ENCODE measurements at places on chromosomes 16 and 17. TPM values are rescaled to one million over a fixed set of nuclear protein-coding genes. Genes with fewer than 3 reads are reported as not detected.
A peak's percentile ranks its signal among the peaks of the same experiment; 100 is the strongest.

Gene ABCC3
- total RNA-seq = not detected

Gene CCL16
- not detected for total RNA-seq

Gene CCDC144A
- not detected for total RNA-seq

Gene HOXB1
- not detected for total RNA-seq

Gene SPNS2
- 61.5 TPM for total RNA-seq

Gene MTHFSD
- total RNA-seq = 8.2 TPM

Gene IL17C
- total RNA-seq = 0.43 TPM

Gene SLC2A4
- total RNA-seq = 2.3 TPM

Gene EVPL
- total RNA-seq = 0.80 TPM

DNA sequence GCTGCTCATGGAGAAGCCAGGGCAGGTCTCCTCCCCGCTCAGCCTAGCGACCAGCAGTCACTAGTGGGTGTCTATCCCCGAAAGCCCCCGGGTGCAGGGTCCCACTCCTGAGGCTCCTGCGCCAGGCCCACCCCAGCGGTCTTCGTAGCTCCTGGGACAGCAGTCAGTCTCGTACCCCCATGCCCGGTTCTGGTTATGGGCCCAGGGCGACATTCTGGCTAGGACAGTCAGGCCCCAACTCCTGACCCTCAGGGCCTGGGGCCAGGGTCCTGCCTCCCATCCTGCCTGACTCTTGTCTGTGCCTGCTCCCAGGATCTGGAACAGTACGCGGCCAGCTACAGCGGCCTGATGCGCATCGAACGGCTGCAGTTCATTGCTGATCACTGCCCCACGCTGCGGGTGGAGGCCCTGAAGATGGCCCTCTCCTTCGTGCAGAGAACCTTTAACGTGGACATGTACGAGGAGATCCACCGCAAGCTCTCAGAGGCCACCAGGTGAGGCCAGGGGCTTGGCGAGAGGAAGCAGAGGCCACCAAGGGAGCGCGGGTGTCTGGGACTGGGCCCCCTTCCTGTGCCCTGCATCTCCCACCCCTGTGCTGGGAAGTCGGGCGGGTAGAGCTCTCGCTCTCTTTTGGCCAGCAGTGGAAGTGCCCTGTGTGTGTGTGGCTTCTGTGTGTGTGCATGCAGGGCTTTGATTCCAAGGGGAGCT lies 2.0 kb downstream of the GPS1 start:
- DNase-seq = no peak

- peak; percentile 62 for DNase-seq
Measured at GRCh38 chr17:1783834-1784611, 22.2 kb downstream of the SERPINF1 start.

- no peak for DNase-seq
Measured at GRCh38 chr16:30875871-30876801, 17.7 kb downstream of the BCL7C start.

DNA sequence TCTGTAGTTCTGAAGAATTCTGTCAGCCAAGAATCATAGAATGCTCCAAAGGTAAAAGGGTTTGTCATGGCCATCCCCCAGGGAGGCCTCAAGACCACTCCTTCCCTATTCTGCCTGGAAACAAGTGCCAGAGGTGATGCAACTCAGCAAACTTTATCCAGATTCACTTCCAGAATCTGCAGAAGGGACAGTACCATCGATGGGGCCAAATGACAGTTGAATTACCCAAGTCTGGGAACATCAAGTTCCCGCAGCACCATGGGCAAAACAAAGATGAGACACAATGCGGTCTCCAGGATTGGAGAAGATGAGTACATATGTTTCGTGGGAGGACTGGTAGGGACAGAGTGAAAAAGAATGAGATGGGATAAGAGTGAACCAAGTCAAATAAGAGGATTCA lies 13.7 kb upstream of the TAT start:
- DNase-seq = no peak

GRCh38 chr16:77299395-77299794 lies 100.2 kb downstream of the SYCE1L start:
- DNase-seq = no peak

DNA sequence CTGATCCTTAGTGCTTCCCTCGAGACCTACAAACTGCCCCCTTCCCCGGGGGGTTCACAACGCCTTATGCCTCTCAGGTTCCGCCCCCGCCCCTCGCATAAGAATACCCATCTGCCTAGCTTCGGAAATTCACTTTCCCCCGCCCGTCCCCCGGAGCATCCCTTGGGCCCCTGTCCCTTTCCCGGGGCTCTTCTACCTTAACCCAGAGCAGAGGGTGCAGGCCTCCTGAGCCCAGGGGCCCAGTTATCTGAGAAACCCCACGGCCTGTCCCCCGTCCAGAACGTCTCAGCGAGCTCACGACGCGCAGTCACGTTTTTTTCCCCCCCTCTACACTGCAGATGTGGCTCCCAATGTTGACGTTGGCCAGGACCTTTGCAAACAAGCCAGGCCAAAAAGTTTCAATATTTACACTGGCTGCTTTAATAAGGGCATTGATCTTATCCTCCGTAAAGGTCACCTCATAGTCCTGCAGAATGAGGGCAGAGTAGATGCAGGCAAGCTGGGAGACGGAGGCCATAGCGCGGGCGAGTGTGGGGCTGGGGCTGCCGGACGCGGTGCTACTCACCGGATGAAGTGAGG lies 1.4 kb upstream of the NBR1 start:
- DNase-seq = no peak

DNA sequence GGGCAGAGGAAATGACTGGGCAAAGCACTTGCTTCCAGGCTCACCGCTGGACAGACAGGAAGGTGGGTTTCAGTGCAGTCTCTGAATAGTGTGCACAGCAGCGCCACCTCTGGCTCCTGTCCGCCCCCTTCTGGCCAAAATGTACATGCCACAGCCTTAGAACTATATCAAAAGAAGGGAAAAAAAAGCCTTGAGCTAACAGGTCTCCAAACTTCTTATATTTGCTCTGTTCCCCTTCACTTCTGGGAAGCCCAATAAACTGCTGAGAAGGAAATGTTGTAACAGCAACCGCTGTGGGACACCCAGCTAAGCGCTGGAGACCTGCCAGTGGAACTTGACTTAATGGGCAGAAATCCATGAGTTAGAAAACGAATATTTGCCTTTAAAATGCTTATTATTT lies 17.5 kb downstream of the COG7 start:
- DNase-seq = peak; percentile 56

GRCh38 chr16:54405478-54405877 lies 118.9 kb upstream of the IRX3 start:
- no peak for DNase-seq

- DNase-seq = no peak
Measured at GRCh38 chr16:14284371-14284770, 213.3 kb downstream of the MRTFB start.

DNA sequence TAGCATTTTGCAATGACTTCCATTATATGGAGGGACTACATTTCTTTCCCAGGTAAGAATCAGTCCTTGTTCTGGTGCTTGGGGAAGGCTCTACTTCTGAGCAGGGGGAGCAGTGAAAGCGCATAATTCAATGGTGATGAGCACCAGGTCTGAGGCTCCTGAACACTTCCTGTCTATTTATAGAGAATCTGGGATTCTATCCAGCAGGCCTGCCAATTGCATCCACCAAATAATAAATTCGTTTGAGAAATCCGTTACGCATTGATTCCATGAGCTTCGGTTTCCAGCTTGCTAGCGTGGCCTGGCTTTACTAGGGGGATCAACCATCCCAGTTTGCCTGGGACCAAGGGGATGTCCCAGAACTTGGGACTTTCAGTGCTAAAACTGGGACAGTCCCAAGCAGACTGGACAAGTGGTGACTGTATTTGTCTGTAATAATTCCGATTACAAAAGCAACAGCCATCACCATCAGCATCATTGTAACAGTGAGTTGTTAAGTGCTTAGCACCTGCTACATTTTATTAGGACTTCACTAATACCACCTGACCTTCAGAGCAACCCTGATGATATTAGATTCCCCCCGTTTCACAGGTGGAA lies 349.9 kb downstream of the MAF start:
- DNase-seq = peak; percentile 59

DNA sequence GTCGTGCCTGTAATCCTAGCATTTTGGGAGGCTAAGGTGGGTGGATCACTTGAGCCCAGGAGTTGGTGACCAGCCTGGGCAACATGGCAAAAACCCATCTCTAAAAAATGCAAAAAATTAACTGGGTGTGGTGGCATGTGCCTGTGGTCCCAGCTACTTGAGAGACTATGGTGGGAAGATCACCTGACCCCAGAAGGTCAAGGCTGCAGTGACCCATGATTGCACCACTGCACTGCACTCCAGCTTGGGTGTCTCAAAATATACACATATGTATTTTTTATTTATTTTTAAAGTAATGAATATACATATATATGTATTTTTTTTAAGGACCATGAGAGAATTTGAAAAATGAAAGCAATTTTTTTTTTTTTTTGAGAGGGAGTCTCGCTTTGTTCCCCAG lies 5.1 kb upstream of the NUFIP2 start:
- no peak for DNase-seq

- no peak for DNase-seq
Measured at GRCh38 chr16:87931504-87931903, 4.8 kb downstream of the CA5A start.

DNA sequence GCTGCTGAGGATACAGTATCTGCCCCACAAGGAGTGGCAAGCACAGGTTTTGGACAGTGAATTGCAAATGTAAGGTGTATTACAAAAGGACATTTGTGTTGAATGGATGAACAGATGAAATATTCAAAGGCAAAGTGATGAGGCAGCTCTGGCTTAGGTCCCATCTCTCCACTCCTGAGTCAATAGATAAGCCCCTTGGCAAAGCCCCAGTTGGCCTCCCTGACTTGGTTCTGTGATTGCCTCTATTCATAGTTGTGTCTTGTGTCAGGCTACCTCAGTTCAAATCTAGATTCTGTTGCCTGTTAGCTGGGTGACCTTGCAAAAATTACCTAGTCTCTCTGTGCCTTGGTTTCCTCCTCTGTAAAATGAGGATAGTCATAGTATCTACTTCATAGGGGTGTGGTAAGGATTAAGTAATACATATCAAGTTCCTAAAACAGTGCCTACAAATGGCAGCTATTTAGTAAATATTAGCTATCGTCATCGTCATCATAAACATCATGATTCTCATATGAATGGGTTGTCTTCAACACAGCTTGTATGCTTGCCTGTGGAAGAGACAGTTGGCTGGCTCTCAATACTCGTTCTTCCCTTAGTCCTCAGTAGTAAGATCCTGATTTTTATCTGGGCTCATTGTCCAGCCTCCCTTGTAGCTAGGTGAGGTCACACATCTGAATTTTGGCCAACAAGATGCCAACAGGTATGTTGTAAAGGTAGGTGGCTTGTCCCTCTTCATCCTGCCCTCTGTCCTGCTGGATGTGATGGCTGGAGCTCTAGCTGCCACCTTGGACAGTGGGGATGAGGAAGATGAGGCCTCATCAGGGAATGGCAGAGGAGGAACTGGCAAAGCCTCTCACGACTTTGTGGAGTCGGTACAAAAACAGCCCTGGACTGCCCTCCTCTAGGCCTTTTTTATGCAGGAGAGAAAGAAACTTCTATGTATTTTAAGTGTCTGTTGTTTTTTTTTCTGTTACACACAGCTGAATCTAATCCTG lies 2.1 kb upstream of the MFAP4 start:
- DNase-seq = no peak

- DNase-seq = no peak
Measured at GRCh38 chr17:79630126-79630525, 19.3 kb upstream of the RBFOX3 start.

DNA sequence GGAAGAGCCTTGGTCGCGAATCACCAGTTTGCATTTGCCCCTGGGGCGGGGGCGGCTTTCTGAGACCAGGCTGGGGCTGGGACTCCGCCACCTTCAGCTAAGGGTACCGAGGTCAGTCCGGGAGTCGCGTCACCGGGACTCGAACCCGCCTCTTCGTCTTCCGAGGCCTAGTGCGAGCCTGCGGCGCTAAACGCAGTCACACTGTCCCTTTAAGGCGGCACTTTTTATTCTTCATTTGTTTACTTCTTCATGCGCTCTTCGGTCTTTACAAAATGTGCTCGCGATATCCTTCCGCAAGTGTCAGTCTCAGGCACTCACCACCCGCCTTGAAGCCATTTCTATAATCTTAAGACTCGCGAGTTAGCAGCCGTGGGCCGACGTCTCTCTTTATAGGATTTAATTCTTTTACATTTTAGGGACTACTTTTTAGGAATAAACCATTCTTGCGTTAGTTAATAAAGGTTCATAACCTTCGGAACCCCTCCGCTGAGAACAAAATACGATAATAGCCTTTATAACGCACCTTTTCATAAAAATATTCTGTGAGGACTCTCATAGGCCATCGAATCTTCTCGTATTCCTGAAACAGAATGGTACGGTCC lies 593 bp upstream of the HEXIM1 start:
- DNase-seq = peak; percentile 94

GRCh38 chr17:63698886-63699637 lies 863 bp downstream of the LIMD2 start:
- DNase-seq = peak; percentile 31

- DNase-seq = no peak
Measured at GRCh38 chr17:41107941-41108450, 2.8 kb downstream of the KRTAP4-9 start.

DNA sequence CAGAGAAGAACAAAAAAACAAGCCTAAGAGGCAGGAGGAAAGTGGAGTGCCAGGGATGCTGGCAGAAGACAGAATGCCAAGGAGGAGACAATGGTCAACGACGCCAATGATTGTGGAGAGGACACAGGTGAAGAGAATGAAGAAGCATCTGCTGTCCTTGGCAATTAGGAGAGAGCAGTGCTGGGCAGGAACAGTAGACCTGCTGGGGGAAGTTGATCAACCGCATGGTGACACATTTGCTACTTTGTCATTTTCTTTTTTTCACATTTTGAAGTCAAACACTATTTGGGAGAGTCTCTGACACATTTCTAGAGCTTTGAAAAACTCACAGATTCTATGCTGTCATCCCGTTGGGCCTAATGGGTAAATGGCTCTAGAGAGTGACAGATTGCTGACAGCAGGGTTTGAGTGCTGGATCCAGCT lies 1.1 kb upstream of the PIK3R6 start:
- peak; percentile 80 for DNase-seq

DNA sequence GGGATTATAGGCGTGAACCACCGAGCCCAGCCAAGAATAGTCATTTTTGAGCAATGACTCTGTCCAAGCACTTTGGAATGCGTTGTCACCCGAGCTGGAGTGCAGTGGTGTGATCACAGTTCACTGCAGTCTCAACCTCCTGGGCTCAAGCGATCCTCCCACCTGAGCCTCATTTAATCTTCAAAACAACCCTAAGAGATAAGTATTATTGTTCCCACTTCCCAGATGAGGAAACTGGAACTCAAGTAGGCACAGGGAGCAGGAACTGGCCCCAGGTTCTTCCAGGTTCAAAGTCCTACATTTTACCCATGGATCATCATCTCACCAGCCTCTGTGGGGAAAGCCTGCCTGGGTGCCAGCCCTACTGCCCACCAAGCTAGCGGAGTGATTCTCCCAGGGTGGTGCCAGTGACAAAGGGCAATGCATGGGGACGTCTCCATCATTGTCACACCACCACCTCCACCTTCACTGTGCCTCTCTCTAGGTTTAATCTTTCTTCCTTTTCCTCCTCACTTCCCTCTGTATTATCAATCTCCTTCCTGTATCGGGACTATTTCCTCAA lies 11.3 kb upstream of the RNF157 start:
- DNase-seq = no peak

DNA sequence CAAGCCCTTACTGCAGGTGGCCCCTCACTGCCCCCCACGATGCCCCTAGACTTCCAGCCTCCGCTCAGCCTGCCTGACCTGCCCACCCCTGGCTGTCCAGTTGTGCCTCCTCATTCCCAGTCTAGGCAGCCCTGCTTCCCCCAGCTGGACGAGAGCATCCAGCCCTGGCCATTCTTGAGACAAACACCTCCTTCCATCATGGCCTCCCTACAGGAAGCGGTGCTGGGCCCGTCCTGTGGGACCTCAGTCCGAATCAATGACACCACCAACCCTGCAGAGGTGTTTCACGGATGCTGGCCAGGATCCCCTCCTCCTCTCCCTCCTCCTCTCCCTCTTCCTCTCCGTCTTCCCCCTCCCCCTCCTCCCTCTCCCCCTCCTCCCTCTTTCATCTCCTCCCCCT lies 28.3 kb downstream of the CCDC40 start:
- DNase-seq = no peak

All from G401 (cell line).